ENCODE measurements at places on chromosomes 1 and 21.

DNA sequence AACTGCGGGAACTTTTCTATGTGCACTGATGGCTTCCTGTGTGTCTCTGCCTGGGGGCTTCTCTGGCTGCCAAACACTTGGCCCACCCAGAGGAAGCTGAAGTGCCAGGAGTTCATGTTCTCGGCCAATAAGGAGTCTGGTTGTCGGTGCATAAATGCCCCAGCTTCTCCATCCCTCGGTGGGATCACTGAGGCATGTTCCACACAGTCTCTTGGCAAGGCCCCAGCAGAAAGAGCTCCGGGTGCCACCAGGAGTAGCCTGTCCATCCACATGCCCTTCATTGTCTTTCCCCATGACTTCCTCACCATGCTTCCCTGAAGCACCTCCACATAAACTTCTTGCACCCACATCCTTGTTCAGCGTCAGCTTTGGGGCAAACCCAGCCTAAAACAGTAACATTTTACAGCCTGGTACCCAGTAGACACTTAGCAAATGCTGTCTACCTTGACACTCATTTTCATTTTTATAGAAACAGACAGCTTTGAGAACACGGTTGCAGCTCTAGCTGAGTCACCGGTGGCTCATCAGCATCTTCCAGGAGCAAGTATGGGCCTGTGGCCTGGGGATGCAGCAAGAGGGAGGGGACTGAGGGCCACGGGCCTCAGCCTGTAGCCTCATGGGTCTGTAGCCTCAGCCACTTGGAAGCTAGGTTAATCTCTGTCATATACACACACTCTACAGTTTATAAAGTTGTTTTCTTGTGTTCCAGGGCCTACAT, 14.8 kb upstream of the CDCP2 start:
- DNase-seq, result no peak

- no peak for DNase-seq
Observed at GRCh38 chr1:89671775-89672488, 39.0 kb downstream of the LRRC8C start.

- DNase-seq, result peak; percentile 44
Observed at GRCh38 chr1:1000357-1001056, 610 bp upstream of the HES4 start.

GRCh38 chr1:114164840-114165543, 11.3 kb upstream of the SYT6 start:
- DNase-seq, result no peak

GRCh38 chr1:22619798-22620197, 16.6 kb upstream of the C1QA start:
- no peak for DNase-seq

GRCh38 chr1:110021285-110021684, 13.1 kb upstream of the STRIP1 start:
- DNase-seq, result no peak
